ENCODE measurements at places on chromosomes 13 and 19.
A peak's percentile ranks its signal among the peaks of the same experiment; 100 is the strongest.

DNA sequence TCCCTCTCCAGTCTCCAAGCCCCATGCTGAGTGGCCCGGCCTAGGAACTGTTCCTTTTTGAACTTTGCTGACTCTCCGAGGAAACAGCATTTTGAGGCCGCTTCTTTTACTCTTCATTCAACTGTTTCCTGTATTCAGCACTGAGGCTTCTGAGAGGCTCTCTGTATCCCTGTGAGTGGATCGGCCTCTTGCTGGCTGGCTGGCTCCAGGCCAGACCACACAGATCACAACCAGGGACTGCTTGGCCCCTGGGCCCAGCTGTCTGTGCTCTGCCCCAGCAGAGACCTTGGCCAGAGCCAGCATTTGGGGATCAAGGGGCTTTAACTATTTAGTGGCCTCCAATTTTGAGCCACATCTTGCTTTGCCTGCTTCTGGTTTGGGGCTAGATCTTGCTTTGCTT, 75.6 kb upstream of the KL start:
- no peak for DNase-seq

GRCh38 chr13:75309981-75310580, 171.9 kb downstream of the TBC1D4 start:
- DNase-seq, result peak; percentile 8

DNA sequence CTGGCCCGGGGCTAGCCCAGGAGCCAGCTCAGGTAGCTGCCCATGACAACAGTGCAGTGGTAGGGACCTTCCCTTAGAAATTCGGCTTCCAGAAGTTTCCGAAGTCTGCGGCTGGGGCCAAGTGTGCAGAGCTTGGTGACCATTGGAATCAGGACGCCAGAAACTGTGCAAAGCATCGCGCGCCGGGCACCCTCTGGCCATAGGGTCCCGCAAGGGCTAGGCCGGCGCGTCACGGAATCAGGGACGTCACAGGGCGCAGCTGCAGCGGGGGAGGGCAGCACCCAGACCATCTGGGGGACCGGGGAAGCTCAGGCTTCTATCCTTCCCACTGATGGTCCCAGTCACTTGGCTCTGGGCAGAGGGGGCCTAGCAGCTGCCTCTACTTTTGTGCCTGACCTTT, 219.1 kb downstream of the MTUS2 start:
- DNase-seq, result no peak

GRCh38 chr13:34944751-34945150, 2.7 kb downstream of the NBEA start:
- no peak for DNase-seq

- no peak for DNase-seq
Measured at GRCh38 chr13:99133230-99133629, 67.4 kb upstream of the UBAC2 start.

- DNase-seq, result peak; percentile 45
Measured at GRCh38 chr13:27450921-27451471, 632 bp upstream of the MTIF3 start.

DNA sequence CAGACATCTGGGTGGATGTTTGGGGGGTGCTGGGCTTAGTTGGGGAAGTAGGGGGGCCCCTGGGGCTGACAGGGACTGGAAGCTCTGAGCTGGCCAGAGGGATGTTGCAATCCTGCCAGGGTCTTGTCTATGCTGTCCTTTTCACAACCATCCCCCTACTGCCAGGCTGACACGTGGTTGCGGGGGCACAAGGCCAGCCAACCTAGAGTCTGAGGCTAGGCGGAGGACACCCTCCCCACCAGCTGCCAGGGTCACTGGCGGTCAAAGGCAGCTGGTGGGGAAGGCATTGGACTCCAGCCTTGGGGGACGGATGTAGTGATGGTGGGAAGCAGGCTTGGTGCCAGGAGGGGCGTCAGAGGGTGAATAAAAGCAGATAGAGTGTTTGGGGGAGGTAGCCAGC, 1.6 kb upstream of the APOC1 start:
- no peak for DNase-seq

DNA sequence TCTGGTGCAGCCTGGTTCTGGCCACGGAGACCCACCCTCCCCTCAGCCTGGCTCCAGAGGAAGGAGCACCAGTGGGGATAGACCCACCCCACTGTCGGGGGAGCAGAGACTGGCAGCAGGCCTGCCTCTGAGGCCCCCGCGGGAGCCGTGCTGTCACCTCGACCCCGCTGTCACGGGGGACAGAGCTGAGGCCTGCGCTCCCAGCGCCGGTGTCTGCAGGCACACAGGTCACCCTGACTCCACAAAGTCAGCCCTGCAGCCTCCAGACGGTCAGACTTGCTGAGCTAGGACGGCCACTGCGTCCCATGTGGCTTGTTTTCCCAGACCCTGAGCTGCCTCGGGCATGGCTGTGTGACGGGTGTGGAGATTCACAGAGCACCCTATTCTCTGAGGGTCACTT, 32.3 kb downstream of the GNG7 start:
- no peak for DNase-seq

- DNase-seq, result no peak
Measured at GRCh38 chr19:45935267-45935666, 20.7 kb upstream of the NANOS2 start.

- no peak for DNase-seq
Measured at GRCh38 chr13:46614582-46614981, 61.6 kb downstream of the LRCH1 start.

- DNase-seq, result no peak
Measured at GRCh38 chr19:35408284-35409171, 37.7 kb downstream of the GPR42 start.

DNA sequence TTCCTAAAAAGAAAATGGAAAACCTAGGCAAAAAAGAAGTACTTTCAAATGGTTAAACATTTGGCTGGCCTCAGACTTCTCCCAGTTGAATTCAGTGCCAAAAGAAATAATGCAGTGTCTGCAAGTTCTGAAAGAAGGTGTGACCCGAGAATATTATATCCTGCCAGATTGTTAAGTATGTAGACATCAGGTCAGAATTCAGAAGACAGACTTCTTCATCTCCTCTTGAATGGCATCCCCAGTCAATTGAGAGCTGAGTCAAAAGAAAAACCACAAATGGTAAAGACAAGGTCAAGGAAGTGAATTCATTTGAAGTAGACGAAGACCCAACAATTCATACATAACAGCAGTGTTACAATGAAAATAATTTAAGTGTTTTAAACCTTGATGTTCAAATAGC, 194.5 kb downstream of the NBEA start:
- DNase-seq, result no peak

DNA sequence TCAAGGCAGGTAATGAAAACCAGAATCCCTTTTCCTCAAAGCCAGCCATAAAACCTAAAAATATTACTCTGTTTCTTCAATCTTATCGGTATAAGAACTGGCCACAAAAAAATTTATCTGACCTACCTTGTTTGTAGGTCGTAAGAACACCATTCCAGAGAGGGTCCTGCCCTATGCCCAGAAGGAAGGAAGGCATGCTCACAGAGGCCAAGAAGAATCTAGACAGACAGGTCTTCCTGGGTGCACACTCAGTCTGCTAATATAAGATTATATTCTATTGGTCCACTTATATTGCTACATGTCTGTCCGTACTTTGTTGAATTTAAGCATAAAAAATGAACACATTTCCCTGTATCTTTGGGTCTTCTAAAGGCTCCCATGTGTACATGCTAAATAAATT, 2136.1 kb upstream of the PCDH20 start:
- DNase-seq, result no peak

- no peak for DNase-seq
Measured at GRCh38 chr19:16541526-16542044, 652 bp downstream of the CHERP start.

DNA sequence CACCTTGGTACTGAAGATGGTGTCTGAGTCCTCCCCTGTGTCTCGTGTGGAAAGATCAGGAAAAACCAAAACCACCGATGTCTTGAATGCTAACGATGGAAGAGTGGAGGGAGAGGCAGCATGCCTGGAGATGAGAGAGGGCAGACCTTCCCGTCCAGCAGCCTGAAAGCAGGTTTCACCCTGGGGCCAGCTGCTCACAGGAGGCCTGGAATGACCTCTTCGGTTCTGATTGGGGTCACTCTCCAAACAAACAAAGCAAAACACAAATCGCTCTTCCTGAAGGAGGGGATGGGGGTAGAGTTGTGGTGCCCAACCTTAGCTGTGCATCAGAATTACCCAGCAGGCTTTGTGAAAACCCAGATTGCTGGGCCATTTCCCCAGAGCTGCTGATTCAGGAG, 142.3 kb upstream of the SOX1 start:
- no peak for DNase-seq

- DNase-seq, result no peak
Measured at GRCh38 chr19:18468517-18468916, 30.6 kb upstream of the ISYNA1 start.

DNA sequence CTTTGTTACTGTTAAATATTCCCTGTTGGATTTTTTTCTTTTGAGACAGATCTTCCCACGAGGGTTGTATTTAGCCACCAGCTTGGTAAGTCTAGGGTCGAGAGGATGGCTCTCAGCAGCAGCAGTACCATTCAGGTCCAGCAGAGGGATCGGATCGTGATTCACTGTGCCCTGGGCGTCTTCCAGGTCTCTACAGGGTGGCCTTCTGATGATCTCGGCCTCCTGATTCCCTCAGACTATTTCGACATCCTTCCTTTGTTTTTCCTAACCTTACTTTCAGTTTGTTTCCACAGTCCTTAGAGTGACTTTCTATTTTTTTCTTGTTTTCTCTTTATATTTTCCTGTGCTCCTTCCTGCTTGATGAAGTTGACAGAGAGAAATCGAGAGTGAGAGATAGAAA, 1436.9 kb downstream of the UQCRFS1 start:
- DNase-seq, result peak; percentile 64

GRCh38 chr13:85314686-85315085, 484.5 kb downstream of the SLITRK6 start:
- no peak for DNase-seq

GRCh38 chr13:47237571-47237970, 340.7 kb upstream of the HTR2A start:
- no peak for DNase-seq

GRCh38 chr13:40464337-40465014, 202.0 kb downstream of the FOXO1 start:
- no peak for DNase-seq

DNA sequence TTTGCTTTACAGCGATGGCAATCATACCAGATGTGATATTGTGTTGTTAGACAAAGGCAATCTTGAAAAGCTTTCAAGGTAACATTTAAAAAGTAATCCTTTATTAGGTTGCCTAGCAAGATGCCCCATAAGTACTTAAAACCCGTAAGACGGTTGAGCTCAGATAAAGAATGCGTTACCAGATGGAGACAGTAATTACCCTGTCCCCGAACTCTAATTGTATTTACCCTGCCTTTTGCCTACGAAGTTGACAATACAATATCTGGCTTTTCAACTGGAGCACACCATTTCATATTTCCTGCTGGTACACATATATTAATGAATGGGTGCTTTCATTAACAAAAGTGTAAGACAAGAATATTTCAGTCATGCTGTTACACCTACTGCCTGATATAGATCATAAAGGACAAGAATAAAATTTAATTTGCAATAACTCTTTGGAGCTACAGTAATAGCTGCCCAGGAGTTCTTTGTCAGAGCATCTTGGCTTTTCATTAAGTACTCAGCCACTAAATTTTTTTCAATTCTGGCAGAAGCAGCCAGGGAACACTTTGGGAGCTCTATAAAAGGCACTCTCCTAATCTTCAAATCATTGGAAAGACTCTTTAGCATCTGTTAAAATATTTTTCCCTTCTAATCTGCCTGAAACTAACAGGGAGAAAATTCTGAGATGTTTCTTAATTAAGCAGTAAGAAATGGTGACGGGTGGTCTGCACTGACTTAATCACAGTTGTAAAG, 63.8 kb downstream of the DCT start:
- no peak for DNase-seq

DNA sequence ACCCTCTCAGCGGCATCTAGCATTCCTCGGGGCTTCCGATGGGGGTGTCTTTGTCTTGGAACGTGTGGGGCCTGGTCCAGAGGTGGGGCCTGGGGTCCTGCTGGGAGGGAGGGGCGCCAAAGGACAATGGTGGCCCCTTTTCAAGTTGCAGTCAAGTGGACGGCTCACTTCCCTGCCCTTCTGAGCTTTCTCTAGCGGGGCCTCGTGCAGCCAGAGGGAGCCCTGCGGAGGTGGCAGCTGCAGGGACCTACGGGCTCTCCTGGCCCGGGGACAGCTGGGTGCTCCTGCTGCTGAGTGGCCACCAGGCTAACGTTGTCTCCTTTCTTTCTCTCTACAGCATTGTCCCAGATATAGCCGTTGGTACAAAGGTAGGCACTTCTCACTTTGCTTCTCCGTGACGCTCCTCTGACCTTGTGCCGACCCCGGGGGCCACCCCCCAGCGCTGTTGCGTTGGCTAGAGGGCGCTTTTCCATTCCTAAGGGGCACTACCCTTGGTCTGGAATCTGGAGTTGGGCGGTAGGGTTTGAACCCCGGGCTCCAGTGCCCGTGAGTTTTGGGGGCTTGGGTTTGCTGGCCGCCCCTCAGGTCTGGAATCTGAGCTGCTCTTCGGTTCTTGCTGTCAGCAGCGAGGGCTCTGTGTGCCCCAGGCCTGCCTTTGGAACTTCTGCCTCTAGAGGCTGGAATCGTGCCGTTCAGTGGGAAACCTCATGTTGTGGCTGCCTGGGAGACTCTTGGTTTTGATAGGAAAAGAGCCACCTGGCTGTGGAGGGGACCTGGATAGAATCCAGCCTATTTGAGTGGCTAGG, 2.0 kb downstream of the PTBP1 start:
- DNase-seq, result peak; percentile 50

- DNase-seq, result no peak
Measured at GRCh38 chr19:2428756-2429711, 1.6 kb upstream of the TIMM13 start.

GRCh38 chr13:105763851-105764250, 771.6 kb downstream of the EFNB2 start:
- no peak for DNase-seq

- no peak for DNase-seq
Measured at GRCh38 chr19:29834991-29835846, 23.4 kb downstream of the CCNE1 start.

GRCh38 chr19:58474997-58475713, 997 bp upstream of the ZNF446 start:
- no peak for DNase-seq

DNA sequence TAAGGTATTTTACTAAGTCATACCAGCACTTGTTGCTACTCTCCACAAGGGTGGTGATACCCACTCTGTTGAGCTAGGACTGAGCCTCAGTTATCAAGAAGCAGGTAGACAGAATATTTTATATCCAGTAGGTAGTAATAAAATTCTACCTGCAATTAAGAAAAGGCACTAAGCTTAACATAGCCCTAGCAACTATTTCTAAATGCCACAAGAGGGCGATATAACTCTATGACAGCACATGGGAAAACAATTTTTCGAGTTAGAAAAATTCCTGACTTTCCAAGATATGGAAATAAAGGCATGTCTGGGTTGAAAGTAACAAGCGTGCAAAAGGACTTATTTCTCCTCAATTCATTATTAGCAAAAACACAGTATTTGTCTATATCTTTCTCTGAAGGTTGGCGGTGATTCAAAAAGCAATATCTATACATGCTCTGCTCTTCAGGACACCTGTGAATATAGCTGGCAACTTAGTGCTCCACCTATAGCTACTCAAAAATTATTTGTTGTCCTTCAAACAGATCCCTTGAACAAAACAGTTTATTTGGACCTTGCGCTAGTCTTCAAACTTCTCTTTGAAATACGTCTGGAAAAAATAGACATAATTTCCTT, 14.7 kb downstream of the CCDC169 start:
- peak; percentile 37 for DNase-seq

- DNase-seq, result no peak
Measured at GRCh38 chr13:51625555-51626345, 41.5 kb downstream of the WDFY2 start.

All from NB4 (cell line).